ENCODE measurements at places on chromosomes 4 and X. TPM values are rescaled to one million over a fixed set of nuclear protein-coding genes. Genes with fewer than 3 reads are reported as not detected.
A peak's percentile ranks its signal among the peaks of the same experiment; 100 is the strongest.

DNA sequence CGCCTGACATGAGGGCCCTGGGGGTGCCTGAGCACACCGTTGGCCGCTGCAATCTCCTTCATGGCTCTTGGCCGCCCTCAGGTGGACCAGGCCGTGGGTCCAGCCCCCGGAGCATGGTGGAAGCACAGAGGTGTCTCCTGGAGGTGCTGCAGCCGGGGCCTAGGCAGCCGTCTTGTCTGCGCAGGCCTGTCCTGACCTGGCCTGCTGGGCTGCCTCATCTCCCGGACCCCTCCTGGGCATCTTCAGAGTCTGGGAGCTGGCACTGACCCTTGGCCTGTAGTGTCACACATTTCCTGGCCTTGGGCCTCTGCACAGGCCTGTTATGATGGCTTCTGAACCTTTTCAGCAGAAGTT lies 20.9 kb downstream of the UVSSA start:
- DNase-seq = no peak
- H3K4me1 ChIP-seq = no peaks in the 10 kb centered on the region
- H3K27ac ChIP-seq = no peak overlapping the region
- no peaks in the 10 kb centered on the region for H3K27me3 ChIP-seq
- no peaks in the 10 kb centered on the region for H3K36me3 ChIP-seq
- no peak overlapping the region for H3K4me3 ChIP-seq

The DUSP21 gene
- total RNA-seq = not detected

- no peak overlapping the region for H3K4me3 ChIP-seq
- no peak for DNase-seq
- H3K4me1 ChIP-seq = no peaks in the 10 kb centered on the region
- no peaks in the 10 kb centered on the region for H3K27me3 ChIP-seq
These were observed 80.7 kb upstream of the EOLA2 start for GRCh38 chrX:150018931-150019361.

DNA sequence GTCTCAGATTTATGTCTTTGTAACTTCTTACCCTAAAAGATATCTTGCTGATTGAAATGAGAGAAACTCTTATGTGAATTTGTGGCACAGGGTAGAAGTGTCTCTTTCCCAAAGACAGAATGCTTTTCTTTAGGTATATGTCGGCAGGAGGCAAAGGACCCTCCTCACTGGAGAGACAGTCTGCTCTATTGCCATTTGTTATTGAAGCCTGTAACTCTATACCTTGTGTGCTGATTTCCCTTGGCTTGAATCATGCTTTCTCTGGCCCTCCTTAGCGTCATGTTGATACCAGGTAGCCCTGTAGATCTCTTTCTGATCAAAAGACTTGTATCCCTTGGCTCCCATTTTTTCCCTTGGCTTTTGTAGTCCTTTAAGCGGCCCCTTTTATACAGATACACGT lies 284.3 kb downstream of the CXXC4 start:
- no peaks in the 10 kb centered on the region for H3K27me3 ChIP-seq
- H3K4me1 ChIP-seq = no peaks in the 10 kb centered on the region
- H3K4me3 ChIP-seq = no peak overlapping the region
- no peak for DNase-seq

The SLC38A5 gene
- 0.96 TPM for total RNA-seq

DNA sequence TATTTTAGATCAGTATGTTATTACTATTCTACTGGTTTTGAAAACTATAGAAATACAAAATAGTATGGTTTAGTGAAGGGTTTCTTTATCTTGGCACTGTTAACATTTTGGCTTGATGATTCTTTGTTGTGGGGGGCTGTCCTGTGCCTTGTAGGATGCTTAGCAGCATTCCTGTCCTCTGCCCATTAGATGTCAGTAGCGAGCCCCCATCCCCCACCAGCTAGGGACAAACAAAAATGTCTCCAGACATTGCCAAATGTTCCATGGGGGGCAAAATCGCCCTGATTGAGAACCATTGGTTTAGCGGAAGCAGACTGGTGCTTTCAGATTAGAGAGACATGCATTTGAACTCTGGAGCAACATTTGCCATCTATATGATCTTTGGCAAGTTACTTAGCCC lies 23.3 kb downstream of the SPARCL1 start:
- H3K4me1 ChIP-seq = no peaks in the 10 kb centered on the region
- H3K27ac ChIP-seq = no peak overlapping the region
- H3K36me3 ChIP-seq = no peaks in the 10 kb centered on the region
- no peaks in the 10 kb centered on the region for H3K27me3 ChIP-seq

DNA sequence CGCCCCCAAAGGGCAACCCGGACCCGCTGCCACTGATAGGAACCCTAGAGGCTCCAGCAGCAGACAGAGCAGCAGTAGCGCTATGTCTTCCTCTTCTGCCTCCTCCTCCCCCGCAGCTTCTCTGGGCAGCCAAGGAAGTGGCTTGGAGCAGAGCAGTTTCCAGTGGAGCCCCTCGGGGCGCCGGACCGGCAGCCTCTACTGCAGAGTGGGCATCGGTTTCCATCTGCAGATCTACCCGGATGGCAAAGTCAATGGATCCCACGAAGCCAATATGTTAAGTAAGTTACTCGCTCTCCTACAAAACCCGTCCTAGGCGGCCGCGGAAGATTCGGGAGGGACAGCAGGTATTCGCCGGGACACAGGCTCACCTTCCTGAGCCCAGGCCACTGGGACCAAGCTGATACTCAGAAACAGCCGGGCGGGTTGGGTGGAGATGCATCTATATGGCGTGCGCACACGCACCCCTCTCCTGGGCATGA lies 477 bp downstream of the FGF5 start:
- no peaks in the 10 kb centered on the region for H3K36me3 ChIP-seq
- no peak for DNase-seq
- H3K4me3 ChIP-seq = peak overlapping the region; percentile 39
- no peak overlapping the region for H3K27ac ChIP-seq
- H3K27me3 ChIP-seq = no peaks in the 10 kb centered on the region
- H3K4me1 ChIP-seq = no peaks in the 10 kb centered on the region

GRCh38 chr4:86974551-86974994 lies 39.8 kb downstream of the AFF1 start:
- H3K36me3 ChIP-seq = no peaks in the 10 kb centered on the region
- H3K27ac ChIP-seq = no peak overlapping the region
- no peaks in the 10 kb centered on the region for H3K27me3 ChIP-seq
- no peak overlapping the region for H3K4me3 ChIP-seq
- peaks cover 11% of the 10 kb centered on the region for H3K4me1 ChIP-seq

- H3K4me1 ChIP-seq = no peaks in the 10 kb centered on the region
- no peak overlapping the region for H3K4me3 ChIP-seq
- H3K27ac ChIP-seq = no peak overlapping the region
These were observed 317.3 kb downstream of the FBXW7 start for GRCh38 chr4:152218576-152218975.

The FOXR2 gene
- not detected for total RNA-seq

DNA sequence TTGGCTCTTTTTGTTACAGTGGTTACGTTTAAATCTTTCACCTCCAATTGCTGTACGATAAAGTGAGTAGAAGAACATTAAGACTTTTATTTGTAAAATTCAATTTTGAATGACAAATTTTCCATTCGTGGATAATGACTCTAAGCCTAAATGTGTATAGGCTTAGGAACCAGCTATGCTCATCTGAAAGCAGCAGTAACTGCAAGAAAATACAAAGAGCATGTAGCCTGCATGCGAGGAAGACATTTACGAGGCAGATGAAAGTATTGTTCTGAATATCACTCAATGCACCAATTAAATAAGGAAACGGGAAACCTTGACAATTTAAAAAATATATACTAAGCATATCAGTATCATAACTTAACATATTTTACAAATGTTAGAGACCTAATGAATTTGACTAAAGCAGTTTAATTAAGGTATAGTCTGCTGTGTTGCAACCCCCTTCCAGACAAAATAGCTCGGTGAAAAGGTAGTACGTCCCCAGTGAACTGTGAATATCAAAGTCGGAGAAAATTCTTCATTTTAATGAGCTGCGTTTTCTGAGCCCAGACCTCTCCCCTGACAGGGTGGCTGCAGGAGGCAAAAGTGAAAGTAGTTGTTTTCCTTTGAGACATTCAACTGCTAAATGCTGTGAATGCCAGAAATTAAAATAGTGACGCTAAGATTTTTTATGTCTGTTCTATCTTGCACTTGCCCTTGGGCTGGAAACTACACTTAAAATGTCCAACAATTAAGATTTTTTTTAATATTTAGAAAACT lies 1236.5 kb upstream of the TENM3 start:
- no peaks in the 10 kb centered on the region for H3K36me3 ChIP-seq
- peak overlapping the region; percentile 21 for H3K4me3 ChIP-seq
- H3K27ac ChIP-seq = no peak overlapping the region
- DNase-seq = no peak
- no peaks in the 10 kb centered on the region for H3K4me1 ChIP-seq

The RTL5 gene
- total RNA-seq = 3.3 TPM

DNA sequence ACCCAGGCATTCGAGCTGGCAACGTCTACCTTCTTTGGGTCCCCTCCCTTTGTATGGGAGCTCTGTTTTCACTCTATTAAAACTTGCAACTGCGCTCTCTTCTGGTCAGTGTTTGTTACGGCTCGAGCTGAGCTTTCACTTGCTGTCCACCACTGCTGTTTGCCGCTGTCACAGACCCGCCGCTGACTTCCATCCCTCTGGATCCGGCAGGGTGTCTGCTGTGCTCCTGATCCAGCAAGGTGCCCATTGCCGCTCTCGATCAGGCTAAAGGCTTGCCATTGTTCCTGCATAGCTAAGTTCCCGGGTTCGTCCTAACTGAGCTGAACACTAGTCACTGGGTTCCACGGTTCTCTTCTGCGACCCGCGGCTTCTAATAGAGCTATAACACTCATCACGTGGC lies 183.5 kb upstream of the GALNTL6 start:
- no peaks in the 10 kb centered on the region for H3K27me3 ChIP-seq
- no peaks in the 10 kb centered on the region for H3K36me3 ChIP-seq
- no peak overlapping the region for H3K4me3 ChIP-seq
- H3K4me1 ChIP-seq = no peaks in the 10 kb centered on the region
- DNase-seq = no peak

GRCh38 chr4:52051615-52052474 lies 741 bp downstream of the SPATA18 start:
- H3K27ac ChIP-seq = peak overlapping the region; percentile 90
- no peaks in the 10 kb centered on the region for H3K4me1 ChIP-seq
- H3K27me3 ChIP-seq = no peaks in the 10 kb centered on the region

The GSPT2 gene
- total RNA-seq = 8.6 TPM

The CT45A7 gene
- not detected for total RNA-seq

GRCh38 chr4:72505314-72505744 lies 63.7 kb downstream of the ADAMTS3 start:
- no peak overlapping the region for H3K27ac ChIP-seq
- H3K27me3 ChIP-seq = no peaks in the 10 kb centered on the region
- no peaks in the 10 kb centered on the region for H3K36me3 ChIP-seq
- H3K4me1 ChIP-seq = no peaks in the 10 kb centered on the region

DNA sequence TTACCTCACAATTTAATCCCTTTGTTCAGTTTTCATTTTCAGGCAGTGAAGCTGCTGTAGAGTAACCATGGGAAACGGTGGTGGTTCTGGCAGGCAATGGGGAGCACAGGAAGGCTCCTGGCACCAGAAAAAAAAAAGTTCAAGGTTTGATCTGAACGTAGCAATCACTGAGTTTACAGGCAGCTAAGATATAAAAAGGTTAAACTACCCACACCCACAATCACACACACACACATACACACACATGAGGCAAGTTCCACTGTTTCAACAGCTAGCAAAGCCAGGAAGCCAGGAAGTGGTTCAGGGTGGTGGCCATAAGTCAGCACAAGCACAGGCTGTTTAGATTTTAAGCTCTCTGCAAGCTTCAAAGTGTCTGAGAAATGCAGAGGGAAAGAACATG lies at the start of gene SULT1B1:
TSS of gene SULT1B1 (minus strand) at position 166 of the 400 bp plus-strand sequence. CDS start 5,403 bp downstream, outside the sequence.
- no peak for DNase-seq
- no peak within 1 kb of the TSS for H3K27ac ChIP-seq
- no peak within 1 kb of the TSS for H3K4me3 ChIP-seq
- no peaks in the 10 kb centered on the region for H3K36me3 ChIP-seq
- H3K4me1 ChIP-seq = no peaks in the 10 kb centered on the region
- no peaks in the 10 kb centered on the region for H3K27me3 ChIP-seq

The MAGEA11 gene
- total RNA-seq = not detected

DNA sequence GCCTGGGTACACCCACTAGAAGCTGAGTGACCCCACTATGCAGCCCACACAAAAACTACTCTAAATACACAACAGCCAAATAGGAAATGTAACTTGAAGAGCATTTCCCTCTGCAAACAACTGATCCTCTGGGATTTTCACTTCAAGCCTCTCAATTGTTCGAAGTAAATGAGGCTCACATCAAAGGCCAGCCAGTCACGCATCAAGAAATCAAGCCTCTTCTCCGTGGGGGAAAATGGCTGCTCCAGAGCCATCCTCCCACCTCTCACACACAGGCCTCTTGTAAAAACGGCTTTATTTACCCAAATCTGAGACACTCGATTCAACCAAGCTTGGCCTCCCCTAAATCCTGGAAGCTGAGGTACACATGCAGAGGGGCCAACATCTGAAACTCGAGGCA lies 14.3 kb downstream of the PCDH19 start:
- H3K36me3 ChIP-seq = no peaks in the 10 kb centered on the region
- H3K27me3 ChIP-seq = no peaks in the 10 kb centered on the region
- no peak for DNase-seq
- H3K4me3 ChIP-seq = no peak overlapping the region
- H3K4me1 ChIP-seq = no peaks in the 10 kb centered on the region
- no peak overlapping the region for H3K27ac ChIP-seq

The SLC9A7 gene
- 28.1 TPM for total RNA-seq

- no peaks in the 10 kb centered on the region for H3K4me1 ChIP-seq
- no peak for DNase-seq
- H3K27ac ChIP-seq = no peak overlapping the region
- no peak overlapping the region for H3K4me3 ChIP-seq
These were observed 78.1 kb upstream of the PAGE3 start for GRCh38 chrX:55342533-55343501.

The UCHL1 gene
- 143 TPM for total RNA-seq

GRCh38 chr4:128384091-128384520 lies 96.5 kb upstream of the PGRMC2 start:
- no peaks in the 10 kb centered on the region for H3K36me3 ChIP-seq
- H3K4me3 ChIP-seq = no peak overlapping the region
- peaks cover 15% of the 10 kb centered on the region for H3K4me1 ChIP-seq
- H3K27me3 ChIP-seq = no peaks in the 10 kb centered on the region

DNA sequence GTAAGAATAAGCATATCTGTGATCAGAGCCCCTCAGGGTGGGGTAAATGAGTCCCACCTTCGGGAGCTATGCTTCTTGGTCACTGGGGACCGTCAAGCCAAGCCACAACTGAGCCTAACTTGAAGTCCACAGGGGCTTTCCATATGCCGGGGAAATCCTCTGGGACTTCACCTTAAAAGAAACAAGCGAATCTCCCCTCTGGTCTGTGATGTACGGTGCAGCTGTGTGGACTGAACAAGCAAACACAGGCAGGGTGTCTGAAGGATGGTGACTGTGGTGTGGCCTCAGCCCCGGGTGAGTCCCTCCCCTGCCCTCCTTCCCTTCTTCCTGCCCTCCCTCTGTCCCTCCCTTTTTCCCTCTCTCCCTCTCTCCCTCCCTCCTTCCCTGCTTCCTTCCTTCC lies 29.7 kb upstream of the PPP2R2C start:
- no peak overlapping the region for H3K27ac ChIP-seq
- no peak overlapping the region for H3K4me3 ChIP-seq
- no peaks in the 10 kb centered on the region for H3K4me1 ChIP-seq
- no peak for DNase-seq
- no peaks in the 10 kb centered on the region for H3K27me3 ChIP-seq

The AFP gene
- total RNA-seq = not detected

All from breast epithelium (tissue), 4 donors.